T-helper 1 cell (primary cell): ENCODE measurements at places on chromosomes 1 and 21.

GRCh38 chr1:29043274-29043965, 80.3 kb downstream of the TMEM200B start:
- no peak for DNase-seq

- DNase-seq = no peak
Measured at GRCh38 chr1:25616987-25617624, 515 bp downstream of the MAN1C1 start.

DNA sequence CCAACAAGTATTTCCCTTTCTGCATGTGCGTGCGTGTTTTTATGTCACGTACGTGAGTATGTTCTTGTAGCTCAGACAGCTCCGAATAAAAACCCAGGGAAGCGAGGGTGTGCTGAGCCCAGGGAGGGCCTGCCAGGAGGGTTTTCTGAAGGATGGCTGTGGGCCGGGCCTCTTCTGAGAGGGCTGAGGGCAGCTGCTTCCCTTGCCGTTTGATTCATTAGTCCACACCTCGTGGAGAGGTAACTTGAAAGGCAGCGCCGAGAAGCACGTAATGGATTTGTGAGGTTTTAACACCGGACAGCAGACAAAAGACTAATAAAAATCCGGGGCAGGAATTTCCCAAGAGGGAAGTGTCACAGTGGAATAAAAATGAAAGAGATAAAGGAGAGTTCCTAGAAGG, 29.5 kb downstream of the CD247 start:
- no peak for DNase-seq

DNA sequence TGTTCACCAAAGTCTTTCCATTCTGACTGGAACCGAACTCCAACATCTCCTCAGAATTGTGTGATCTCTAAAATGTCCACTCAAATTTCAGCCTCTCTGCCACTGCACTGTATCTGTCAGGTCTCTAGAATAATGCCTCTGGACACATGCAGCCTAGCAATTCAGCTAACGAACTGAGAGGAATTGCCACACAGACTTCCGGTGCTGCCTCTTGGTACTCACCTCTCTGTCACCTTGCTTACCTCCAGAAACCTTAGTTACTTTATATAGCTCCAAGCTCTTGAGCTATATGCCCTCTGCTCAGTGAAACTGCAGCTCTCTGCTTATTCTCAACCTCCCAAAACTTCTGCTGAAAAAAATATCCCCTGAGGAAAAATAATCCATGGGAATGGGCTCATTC, 2.7 kb upstream of the CHRM3 start:
- no peak for DNase-seq

GRCh38 chr1:190476806-190477205, 858 bp downstream of the BRINP3 start:
- DNase-seq = no peak

GRCh38 chr1:109350182-109350581, 43.4 kb upstream of the MYBPHL start:
- no peak for DNase-seq

DNA sequence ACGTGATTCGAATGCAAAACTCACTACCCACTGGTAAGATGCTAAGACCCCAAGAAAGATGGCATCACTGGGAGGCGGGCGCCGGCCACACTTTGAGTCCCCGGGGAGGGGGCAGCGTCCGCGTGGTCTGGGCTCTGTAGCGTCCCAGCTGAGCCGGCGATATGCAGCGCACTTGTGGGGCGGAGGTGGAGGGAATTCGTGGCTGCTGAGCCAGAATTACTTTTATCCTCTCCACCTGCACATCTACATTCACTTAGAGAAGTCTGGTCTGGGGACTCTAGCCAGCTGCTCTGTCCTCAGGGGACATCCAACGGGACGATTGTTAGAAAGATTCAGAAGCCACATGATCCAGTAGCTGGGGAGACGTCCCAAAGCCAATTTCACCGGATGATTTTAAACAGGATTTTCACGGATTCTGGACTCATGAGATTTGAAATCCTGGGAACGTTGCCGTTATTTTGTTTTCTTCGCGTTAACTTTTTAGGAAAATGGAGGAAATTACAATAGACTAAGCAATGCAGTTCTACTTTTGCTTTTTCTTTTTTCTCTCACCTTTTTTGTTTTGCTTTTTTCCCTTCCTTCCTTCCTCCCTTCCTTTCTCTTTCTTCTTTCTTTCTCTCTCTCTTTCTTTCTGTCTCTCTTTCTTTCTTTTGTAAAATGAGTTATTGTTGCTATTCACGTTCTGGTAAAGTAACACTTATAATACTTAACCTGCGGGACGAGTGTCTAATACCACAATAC, 1.3 kb downstream of the JAM2 start:
- DNase-seq = no peak
